ENCODE measurements at places on chromosomes 16 and 17.

- no peak for DNase-seq
Measured at GRCh38 chr16:8756755-8757154, 40.7 kb downstream of the TMEM186 start.

- DNase-seq: no peak
Measured at GRCh38 chr17:12046786-12047185, 26.1 kb downstream of the MAP2K4 start.

GRCh38 chr17:79223953-79224352, 149.3 kb downstream of the ENGASE start:
- DNase-seq: no peak

- no peak for DNase-seq
Measured at GRCh38 chr17:34386697-34387550, 23.9 kb upstream of the CCL1 start.

- no peak for DNase-seq
Measured at GRCh38 chr16:15946257-15947044, 3.0 kb upstream of the ABCC1 start.

DNA sequence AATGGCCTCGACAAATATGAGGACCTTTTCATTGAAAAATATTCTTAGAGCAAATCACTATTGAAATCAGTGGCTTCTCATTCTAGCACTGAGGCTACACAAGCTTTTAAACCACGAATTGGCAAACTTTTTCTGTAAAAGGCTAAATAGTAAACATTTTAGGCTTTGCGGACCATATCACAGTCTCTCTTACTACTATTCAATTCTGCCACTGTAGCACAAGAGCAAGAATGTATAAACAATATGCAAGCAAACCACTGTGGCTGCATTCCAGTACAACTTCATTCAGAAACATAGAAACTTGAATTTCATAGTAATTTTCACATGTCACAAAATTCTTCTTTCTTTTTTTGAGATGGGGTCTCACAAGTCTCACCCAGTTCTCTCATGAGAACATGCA, 49.1 kb downstream of the PHLPP2 start:
- no peak for DNase-seq

DNA sequence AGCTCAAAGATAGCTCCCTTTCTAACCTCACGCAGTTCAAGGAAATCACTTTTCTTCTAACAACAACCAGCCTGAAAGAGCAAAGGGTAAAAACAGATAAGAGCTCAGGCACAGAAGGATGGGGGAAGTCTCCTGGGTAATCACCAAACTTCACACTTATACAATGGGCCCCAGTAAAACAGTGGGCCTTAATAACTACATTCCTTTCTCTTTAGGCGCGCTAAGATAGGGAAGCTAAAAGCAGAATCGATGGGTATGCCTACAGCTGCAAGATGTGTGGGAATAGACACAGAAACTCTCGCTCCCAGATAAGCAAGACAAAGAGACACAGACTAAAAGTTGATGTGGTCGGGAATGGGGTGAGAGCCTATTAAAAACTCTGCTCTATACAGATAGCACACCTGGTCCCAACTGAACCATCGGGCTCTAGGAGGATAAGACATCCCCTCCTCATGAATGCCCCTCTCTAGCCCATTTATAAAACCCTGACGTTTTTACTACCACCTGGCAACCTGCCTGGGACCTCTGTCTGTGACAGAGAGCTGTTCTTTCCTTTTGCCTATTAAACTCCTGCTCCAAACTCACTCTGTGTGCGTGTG, 826 bp downstream of the LYZL6 start:
- no peak for DNase-seq

- DNase-seq: no peak
Measured at GRCh38 chr16:54180421-54181359, 105.9 kb downstream of the IRX3 start.

DNA sequence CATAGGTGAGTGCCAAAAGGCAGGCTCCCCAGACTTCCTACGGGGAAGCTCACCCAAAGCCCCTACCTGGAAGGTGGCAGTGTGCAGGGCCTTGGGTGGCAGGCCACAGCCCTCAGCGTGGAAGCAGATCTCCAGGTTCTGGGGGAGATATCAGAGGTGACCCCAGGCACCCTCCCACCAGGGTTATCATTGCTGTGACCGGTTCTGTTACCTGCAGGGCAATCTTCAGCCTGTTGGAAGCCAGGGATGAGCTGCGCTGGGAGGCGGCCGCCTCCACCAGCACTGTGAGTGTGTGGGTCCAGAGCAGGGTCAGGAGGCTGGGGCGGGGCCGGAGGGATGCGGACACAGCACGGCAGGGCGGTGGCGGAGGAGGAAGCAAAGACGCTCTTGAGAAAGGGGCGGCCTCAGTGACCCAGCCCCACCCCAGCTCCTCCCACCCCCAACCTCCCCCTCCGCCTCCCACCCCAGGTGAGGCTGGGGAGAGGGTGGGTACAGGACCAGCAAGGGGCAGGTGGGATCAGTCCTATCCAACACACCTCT, 13.1 kb downstream of the UNC13D start:
- DNase-seq: no peak

- DNase-seq: no peak
Measured at GRCh38 chr17:4928881-4929280, 3.2 kb upstream of the GP1BA start.

- no peak for DNase-seq
Measured at GRCh38 chr17:65163990-65164495, 26.9 kb downstream of the RGS9 start.

- DNase-seq: no peak
Measured at GRCh38 chr16:51636920-51637769, 486.1 kb upstream of the SALL1 start.

DNA sequence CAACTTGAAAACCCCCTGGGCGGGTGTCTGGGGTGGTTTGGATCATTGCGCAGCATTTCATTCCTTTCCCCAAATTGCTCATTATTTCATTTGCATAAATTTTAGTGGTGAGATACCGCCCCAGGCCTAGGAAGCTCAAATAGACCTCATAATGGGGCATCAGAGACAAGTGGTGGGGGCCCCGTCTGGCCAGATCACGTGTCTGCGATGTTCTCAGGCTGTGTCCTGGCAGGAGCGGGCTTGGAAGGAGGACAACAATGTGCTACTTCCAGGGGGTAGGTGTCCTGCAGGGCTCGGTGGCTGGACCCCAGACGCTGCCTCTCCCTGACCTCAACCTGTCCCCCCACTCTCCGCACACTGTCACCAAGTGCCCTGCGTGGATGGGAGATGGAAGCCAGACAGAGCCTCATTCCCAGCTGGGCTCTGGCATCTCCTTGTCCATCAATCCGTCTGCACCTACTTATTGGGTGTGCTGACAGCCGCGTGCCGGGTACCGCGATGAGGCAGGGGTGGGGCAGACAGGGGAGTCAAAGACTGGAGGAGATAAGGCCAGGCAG, 116.9 kb downstream of the NTN1 start:
- DNase-seq: no peak

DNA sequence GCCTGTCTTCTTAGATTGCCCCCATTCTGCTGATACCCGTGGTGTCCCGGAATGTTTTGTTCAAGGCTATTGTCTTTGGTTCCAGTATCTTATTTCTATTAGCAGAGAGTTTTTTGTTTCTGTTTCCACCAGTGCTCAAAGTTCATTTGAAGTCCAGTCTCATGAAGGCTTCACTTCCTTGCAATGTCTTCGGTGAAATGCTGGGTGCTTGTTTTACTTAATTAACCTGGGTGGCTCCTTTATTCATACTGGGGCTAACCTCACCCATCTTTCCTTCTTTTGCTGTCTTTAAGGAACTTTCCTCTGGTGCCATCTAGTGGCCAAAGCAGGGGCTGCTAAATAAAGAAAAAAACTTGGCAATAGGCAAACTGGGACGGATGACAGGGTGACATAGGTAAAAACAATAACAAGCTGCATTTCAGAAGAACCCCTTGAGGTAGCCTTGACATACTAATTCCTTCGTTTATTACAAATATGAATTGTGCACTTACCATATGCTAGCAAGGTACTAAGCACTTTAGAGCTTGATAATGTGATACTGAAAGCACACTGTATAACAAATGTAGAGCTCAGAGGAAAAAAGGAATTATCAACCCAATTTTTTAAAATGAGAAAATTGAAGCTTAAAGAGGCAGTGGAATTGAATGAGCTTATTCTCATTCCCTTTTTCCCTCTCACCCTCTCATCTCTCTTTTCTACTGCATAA, 2.8 kb upstream of the SMIM36 start:
- DNase-seq: peak; percentile 54

GRCh38 chr17:8904686-8905085, 37.2 kb upstream of the PIK3R6 start:
- no peak for DNase-seq

GRCh38 chr17:50311112-50311460, 34.8 kb upstream of the XYLT2 start:
- DNase-seq: no peak
